ENCODE measurements at places on chromosomes 4 and X.

DNA sequence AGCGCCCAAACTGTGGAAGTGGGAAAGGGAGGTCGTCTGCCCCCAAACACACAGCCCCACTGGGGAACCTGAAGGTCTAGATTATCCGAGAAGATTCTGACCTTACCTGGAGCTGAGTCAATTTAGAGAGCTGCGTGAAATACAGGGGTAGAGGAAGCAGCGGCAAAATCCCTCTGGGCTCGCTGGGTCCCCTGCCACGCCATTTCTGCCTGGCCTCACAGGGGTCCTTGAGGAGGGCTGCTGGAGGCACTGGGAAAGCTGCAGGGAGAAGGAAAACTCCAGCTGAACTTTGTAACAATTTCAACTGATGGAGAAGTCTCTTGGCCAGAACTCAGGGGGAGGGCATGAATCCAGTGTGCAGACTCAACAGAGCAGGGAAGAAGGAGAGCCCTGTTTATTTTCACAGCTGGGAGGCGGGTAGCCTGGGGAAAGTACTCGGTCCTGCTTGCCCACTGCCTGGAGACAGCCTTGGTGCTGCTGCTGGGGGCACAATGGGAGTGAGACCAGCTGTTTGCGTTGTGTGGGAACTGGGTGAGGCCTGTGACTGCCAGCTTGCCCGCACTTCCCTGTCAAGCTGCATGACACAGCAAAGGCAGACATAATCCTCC, 93.2 kb upstream of the MAPK10 start:
- no peak for DNase-seq

DNA sequence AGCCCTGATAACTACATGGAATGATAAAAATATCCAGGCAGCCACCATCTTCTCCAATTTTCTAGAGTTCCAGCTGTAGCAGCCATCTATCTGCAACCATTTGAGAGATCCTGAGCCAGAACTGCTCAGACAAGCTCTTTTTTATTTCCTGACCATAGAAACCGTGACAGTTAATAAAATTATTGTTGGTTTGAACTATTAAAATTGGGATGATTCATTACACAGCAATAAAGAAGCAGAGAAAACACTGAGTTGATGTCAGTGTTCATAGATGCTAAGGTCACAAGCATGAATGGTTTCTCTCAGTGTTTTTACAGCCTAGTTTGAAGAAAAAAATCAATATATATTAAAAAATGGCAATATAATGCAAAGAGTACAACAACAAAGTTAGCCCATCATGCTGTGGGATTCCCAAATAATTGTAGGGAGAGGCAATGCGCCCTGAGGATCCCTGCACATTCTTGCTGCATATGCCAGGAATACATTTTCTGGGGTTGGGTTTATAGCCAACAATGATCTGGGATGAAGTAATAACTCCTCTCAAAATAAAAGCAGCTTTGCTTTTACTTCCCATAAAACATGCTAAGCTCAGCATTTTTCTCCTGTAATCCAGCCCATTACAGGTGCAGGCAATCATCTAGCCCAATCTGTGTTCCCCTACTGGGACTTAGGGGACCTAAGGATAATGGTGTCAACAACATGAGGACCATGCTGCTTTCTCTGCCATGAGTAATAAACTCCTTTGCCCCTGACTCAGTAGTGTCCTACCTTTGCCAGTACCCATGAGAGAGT, 84.0 kb downstream of the PABPC4L start:
- DNase-seq: no peak

DNA sequence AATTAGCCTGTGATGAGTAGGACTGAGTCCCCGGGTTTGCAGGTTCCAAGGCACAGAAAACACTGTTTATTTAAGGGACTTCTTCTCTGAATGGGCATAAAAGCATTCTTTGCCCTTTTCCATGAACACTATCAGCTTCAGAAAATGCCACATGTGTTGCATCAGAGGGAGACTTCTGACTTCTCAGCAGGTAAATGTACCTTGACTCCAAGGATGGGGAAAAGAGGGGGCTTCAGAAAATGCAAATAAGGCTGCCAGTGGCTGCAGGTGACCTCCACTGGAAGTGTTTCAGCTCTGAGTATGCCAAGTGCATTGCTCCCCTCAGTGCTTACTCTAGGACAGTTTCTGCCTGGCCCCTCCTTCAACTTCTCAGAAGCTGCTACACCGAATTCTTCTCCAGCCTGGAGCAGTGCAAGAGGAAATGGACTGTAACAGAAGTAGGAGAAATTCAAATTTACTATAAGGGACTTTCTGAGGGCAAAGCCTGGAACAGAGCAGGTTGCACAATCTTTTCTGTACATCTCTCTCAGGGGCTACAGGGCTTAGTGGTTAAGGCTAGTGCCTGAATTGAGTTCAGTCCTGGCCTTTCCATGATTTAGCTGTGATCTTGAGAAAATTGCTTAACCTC, 233.2 kb downstream of the PTTG2 start:
- DNase-seq: no peak

- no peak for DNase-seq
Observed at GRCh38 chr4:74181219-74181618, 23.3 kb downstream of the MTHFD2L start.

GRCh38 chr4:123349421-123350190, 47.0 kb upstream of the SPRY1 start:
- no peak for DNase-seq

GRCh38 chr4:17168571-17168970, 270.1 kb upstream of the LDB2 start:
- DNase-seq: no peak

GRCh38 chr4:82739287-82740190, 59.1 kb downstream of the SCD5 start:
- peak; percentile 73 for DNase-seq

DNA sequence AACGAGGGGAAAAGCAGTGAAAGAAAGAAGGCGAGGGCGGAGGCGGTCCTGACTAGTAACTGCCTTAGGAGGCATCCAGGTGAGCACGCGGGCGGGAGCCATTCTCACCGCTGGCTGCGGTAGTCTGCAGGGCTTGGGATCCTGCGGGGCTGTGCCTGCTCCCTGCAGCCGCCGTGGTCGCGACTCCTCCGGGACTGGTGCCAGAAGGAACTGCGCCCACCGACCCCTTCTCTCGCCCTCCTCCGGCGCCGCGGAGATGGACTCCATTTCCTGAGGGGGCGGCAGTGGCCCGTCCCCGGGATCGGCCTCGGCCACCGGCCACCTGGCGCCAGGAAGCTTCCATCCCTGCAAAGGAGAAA, 543 bp downstream of the NFXL1 start:
- DNase-seq: peak; percentile 14

DNA sequence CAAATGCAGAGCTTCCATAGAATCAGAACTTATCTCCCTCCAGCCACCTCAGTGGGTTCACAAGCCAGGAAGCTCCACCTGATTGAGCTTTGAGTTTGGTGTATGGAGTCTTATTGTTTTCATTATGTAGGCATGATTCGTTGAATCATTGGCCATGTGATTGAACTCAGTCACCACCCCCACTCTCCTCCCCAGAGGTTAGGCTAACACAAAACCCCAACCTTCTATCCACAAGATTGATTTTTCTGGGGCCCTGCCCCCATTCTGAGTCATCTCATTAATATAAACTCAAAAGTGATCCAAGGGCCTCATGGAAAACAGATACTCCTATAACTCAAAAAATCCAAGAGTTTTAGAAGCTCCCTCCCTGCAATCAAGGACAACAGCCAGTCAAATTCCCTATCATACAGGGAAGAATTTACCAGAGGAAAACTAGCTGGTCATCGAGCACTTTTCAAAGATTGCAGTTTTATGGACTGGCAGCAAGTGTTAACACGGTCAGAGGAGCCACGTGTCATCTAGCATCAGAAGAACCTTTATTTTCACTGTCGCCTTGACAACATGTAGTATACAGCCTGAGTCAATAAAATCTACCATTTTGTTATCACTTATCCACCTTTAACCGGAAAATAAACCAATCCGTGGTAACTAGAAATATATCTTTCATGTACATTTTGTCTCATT, 35.9 kb upstream of the GUCY1B1 start:
- no peak for DNase-seq

GRCh38 chr4:15233626-15234025, 194.2 kb upstream of the C1QTNF7 start:
- no peak for DNase-seq

DNA sequence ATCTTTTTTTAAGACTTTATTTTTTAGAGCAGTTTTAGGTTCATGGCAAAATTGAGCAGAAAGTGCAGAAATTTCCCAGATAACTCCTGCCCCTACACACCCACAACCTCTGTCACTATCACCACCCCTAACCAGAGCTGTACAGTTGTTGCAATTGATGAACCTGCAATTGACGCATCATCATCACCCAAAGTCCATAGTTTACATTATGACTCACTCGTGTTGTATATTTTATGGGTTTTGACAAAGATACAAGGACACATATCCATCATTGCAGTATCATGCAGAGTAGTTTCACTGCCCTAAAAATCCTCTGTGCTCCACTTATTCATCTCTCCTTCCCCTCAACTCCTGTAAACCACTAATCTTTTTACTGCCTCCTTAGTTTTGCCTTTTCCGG, 34.5 kb upstream of the WAS start:
- no peak for DNase-seq

DNA sequence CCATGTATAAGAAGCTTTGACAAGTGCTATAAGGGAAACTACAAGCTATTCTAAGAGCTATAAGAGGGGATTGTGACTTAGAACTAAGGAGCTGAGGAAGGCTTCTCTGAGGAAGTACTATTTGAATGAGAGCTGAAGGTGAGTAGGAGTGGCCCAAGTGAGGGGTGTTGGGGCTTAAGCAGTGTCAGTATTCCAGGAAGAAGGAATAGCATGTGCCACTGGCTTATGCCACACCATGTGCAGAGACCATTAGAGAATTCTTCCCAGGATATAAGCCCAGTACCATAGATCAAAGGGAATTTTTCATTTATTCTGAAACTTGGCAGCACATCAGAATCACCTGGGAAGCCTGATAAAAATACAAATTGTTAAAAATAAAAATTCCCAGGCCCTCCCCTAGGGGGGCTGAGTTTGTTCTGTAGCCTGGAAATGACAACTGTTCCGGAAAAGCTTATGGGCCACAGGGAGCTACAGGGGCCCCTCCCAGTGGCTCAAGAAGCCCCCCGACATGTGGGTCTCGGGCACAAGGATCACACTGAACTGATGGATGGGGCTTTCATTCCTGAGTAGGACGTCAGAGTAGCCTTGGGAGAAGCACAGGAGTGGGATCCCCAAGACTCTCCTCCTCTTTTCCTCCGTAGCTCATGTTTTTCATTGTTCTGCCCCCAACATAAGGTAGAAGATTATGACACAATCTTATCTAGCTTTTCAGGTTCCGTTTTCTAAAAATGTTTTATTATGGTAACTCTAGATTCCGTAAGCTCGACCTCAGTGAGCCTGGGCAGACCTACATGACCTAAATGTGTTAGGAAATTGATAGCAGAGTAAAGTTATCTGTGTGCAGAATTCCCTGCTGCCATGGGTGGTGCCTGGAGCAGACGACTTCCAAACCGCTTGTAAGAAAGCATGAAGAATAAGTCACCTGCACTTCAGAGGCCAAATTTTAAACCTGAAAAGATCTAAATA, 119.3 kb downstream of the AFF1 start:
- no peak for DNase-seq

- DNase-seq: peak; percentile 13
Observed at GRCh38 chr4:14783011-14783877, 219.0 kb upstream of the CPEB2 start.

GRCh38 chr4:76153356-76153755, 5.2 kb upstream of the NUP54 start:
- DNase-seq: no peak

DNA sequence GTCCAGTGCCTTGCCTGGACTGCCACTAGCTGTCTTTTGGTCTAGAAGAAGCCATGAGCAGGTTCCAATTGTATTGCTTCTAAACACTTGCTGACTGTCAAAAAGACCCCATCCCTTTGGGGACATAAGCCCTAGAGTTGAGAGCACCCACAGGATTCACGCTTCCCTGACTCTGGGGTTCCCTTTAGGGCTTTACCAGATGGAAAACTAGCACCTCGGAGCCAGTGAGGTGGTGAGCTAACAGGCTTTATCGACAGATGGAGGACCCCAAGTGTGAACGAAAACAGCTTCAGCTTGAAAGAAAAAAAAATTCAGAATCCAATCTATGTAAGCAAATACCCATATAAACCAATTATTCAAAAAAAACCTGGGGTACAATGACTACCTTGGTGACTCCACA, 90.8 kb downstream of the NAA11 start:
- no peak for DNase-seq

Data from activated CD4-positive, alpha-beta T cell treated with anti-CD3 and anti-CD28 coated beads for 24 hours (primary cell).